CD8-positive, alpha-beta T cell (primary cell): ENCODE measurements at places on chromosomes 16 and 17. TPM values are rescaled to one million over a fixed set of nuclear protein-coding genes. Genes with fewer than 3 reads are reported as not detected.

The OR3A1 gene
- total RNA-seq: not detected

The TAF15 gene
- total RNA-seq: 121 TPM

The OTOP3 gene
- total RNA-seq: not detected

The TNFRSF13B gene
- not detected for total RNA-seq

DNA sequence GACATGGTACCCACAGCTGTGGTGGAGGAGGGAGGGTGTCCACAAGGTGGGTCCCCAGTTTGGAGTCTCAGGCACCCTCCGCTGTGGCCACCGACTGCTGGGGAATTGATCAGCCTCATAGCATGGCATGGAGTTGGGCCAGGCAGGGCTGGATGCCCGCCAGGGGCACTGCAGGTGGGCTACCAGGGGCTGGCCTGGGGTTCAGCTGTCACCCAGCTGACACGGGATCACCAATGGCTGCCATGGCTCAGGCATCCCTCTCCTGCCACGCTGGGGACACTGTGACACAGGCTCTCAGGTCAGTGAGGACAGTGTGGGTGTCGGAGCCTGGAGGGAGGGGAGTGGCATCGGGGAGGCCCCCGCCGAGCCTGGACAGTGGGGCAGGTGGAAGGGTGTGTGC, 19.8 kb upstream of the SSTR5 start:
- DNase-seq: no peak

DNA sequence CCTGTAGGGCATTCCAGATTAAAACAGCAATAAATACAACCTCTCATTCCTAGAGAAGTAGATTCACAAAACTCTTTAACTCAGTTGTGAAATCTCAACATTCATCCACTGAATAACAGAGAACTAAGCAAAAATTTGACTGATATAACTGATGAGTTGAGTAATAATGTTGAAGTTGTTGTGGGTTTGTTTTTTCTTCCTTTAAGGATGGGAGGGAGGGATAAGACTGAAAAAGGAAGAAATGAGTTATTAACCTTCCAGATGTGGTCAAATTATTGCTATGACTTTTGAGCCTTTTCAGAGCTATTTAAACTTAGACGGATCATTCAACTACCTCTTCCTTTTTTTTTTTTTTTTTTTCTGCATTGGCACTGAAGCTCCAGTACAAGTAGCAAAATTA, 38.6 kb downstream of the SKAP1 start:
- no peak for DNase-seq

DNA sequence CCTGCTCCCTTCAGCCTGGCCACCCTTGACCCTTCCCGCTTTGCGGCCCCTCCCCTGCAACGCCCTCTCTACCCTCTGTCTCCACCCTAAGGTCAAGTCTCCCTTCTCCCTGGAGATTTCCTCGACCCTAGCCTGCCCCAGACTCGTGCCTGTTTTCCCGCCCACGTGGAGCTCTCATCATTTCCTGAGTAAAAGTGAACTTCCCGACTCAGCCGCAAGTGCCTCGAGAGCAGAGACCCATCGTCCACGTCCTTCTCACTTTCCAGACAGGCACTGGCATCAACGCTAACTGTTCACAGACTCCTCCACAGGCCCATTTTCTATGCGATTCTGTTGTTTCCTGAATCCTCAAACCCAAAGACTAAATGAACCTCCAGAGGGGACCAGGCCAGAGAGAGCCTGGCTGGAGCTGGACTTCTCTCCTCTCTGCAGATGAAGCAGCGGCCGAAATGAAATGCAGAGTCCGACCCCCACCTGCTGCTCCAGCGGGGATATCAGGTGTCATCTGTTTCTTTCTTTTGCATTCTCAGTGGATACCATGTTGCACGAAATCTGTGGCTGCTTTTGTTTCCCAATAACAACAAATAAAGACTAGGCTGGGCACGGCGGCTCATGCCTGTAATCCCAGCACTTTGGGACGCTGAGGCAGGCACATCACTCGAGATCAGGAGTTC, 52.5 kb downstream of the RTN4RL1 start:
- DNase-seq: no peak

DNA sequence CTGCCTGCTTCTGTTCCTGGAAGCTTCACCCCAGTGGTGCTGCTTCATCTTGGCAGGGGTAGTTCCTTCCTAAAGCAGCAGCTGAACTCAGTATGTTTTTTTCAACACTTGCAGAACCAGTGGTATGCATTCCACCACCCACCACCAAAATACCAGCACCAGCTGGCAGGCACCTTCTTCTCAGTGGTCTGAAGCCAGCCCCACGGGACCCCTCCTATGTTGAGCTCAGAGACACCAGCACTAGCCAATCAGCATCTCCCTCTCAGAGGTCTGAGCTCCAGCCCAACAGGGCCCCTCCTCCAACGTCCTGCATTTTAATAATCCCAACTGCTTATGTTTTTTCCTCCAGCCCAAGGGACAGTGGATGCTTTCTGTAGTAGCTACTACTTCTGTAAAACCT, 299.6 kb upstream of the CCL2 start:
- no peak for DNase-seq

GRCh38 chr16:6957681-6958080, 375.0 kb upstream of the RBFOX1 start:
- no peak for DNase-seq

DNA sequence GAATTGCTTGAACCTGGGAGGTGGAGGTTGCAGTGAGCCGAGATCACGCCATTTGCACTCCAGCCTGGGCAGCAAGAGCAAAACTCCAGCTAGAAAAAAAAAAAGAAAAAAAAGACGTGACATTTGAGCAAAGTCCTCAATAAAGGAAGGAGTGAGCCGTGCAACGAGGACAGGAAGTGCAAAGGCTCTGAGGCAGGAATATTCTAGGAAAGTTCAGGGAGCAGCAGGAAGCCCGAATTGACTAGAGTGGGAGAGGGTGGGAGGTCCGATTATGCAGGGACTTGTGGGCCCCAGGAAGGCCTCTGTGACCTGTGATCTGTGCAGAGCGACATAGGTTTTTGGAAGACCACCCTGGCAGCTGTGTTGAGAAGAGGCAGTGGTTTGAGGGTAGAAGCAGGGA, 8.6 kb upstream of the LASP1NB start:
- DNase-seq: no peak
